ENCODE measurements at places on chromosomes 4 and X. TPM values are rescaled to one million over a fixed set of nuclear protein-coding genes. Genes with fewer than 3 reads are reported as not detected.

DNA sequence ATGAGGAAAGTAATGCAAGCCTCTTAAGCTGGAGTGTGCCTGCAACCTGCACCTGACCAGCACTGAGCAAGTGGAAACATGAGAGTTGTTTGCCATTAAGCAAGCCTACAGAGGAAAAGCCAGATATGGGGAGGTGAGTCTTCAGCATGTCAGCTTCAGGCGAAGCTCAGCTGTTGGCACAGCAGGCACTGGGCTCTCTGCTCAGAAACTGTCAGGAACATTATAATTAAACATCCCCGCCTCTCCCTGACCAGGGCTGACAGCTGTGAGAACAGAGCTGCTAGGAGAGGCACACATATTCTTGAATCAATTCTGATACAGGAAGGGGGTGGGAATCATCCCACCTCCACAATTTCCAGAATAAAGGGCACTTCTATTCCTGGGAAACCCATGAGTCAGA lies 19.0 kb upstream of the DCX start:
- DNase-seq, result no peak

The ARHGEF9 gene
- 38.2 TPM for polyA plus RNA-seq

- no peak for DNase-seq
Observed at GRCh38 chr4:48910511-48910910, 3.9 kb upstream of the OCIAD2 start.

The TRIM61 gene
- 3.8 TPM for polyA plus RNA-seq

DNA sequence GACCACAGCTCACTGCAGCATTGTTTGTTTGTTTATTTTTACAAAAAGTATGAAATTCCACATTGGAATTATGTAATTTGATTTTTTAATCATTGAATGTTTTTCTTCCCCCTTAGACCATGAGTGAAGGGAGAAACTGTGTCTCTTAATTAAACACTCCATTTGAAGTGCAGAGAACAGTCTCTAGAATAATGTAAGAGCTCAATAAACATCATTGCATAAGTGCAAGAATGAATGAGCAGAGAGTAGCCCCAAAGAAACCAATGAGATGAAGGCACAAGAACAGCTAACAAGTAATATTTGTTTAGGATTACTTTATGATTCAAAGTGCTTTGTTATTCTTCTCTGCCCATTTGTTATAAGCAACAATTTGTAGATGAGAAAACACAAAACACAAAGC lies 921.3 kb upstream of the LCORL start:
- DNase-seq, result no peak

The EDA gene
- 5.8 TPM for polyA plus RNA-seq

DNA sequence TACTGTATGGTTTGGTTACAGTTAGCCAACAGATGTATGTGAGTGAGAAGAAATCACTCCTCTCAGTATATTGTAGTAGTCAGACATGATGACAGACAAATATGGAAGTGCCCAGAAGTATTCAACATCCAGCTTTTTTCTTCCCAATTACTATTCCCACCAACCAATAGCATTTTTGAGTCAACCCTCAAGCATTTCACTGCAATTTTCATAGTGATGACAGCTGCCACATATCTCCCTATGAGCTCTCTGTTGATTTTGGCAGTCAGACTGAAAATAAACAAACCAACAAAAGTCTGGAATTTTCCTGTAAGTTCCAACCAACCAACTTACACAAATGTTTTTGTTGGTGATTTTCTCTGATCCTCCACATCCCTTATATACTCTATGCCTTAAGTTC lies 8.2 kb upstream of the TRAM1L1 start:
- DNase-seq, result no peak

The SCML2 gene
- 8.1 TPM for polyA plus RNA-seq

GRCh38 chrX:40013266-40014195 lies 84.2 kb downstream of the BCOR start:
- no peak for DNase-seq

- no peak for DNase-seq
Observed at GRCh38 chrX:30679369-30679768, 26.1 kb downstream of the GK start.

The NSG1 gene
- 4.5 TPM for polyA plus RNA-seq

The GYPB gene
- 2.4 TPM for polyA plus RNA-seq

DNA sequence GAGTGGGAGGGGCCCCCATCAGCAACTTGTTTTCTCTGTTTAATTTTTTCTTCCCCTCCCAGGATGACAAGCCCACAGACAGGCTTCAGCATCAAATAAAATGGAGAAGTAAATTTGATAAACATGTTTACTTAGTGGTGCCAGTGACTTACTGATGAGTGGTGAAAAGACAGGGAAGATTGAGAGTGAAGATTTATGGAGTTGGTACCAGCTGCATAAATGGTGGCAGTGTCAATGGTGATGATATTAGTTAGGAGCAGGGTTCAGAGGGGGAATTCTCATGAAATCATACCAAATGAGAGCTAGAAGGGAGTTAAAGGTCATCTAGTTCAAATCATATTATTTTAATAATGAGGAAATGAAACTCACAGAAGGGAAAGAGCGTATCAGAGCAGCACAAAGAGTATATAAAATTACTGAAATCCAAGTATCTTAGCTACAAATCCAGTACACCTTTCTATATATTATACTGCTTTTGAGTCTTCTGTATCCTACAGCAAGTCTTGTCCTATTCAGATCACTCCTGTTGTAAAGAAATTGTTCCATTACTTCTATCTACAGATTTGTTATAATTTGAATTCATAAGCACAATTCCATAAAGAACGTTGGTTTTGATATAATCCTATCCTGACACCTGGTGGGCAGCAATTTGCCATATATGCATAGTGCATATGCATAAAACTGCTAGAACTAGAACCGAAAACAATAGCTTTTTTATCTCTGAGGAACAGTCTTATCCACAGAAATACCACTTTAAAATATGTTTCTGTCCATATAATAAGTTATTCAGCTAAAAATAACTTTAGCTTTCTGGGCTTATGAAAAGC lies 5.0 kb downstream of the P2RY10 start:
- DNase-seq, result no peak

DNA sequence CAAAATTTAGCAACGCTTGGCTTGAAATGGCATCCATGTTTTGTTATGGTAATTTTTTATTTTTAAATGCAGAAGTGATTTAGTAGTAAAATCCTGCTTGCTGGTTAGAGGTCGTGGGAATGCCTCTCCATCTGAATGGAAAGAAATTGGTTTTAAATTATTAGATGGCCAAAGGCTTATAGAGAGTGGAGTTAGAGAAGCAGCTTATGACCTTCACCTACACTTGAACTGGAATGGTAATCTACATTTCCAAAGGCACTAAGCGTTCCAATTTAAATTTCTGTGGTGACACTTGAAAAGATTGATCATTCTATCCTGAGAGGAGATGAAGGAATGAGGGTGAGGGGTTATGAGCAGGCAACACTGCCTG lies 280.7 kb downstream of the RAPGEF2 start:
- no peak for DNase-seq

DNA sequence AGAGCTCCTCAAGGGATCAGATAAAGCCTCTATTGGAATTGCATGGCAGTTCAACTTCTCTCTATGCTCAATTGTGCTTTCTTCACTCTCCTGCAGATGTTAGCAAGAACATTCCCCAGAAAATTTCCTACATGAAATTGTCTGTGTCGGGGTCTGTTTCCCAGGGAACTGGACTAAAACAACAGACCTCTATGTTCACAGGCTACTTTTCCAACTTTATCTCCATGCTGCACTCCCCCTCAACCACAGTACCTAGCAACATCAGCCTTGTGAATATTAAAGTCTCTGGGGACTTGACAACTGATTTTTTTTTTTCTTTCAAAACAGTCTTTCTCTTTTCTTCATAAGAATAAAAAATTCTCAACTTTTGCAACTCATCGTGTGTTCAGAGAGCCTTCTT lies 1470.8 kb upstream of the ADGRL3 start:
- no peak for DNase-seq

The LONRF3 gene
- polyA plus RNA-seq, result 1.2 TPM

GRCh38 chr4:2643555-2643954 lies 107.1 kb downstream of the FAM193A start:
- DNase-seq, result no peak

DNA sequence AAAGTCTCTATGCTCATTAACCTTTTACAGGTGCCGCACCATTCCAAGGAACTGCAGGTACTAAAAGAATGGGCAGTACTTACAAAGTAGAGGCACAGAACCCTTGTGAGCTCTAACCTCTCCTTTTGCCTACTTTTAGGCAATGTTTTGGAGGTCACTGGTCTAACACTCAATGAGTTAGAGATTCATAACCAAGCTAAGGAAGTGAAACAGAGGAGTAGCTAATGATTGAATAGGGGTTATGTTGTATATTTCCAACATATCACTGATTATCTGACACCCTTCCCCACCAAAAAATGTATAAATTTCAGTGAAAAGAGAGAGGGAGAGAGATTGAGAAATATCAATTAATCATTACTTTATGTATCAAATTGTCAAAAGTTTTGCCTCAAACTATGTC lies 269.3 kb downstream of the PCDH7 start:
- DNase-seq, result no peak

The ERAS gene
- 0.12 TPM for polyA plus RNA-seq

The UGT2B10 gene
- 0.33 TPM for polyA plus RNA-seq

Measured in right renal cortex interstitium (tissue), 3 donors.